ENCODE measurements at places on chromosomes 4 and X.

DNA sequence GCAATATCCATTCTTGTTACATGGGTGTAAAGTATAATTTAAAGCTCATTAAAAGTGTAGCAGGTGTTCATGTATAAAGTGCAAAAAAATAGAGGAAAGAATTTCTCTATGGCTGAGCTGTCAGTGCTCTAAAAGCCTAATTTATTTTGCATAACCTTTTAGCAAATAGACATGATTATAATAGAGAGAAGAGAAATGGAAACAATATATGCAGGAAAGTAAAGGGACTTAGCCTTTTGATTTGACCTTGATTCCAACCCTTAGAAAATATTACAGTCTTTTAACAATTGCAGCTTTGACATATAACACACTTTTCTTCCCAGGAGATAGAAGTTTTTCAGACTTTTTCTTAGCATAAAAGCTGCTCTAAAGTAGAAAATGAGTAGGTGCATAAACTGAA, 978.3 kb downstream of the PCDH18 start:
- no peak for DNase-seq

GRCh38 chr4:147843162-147843561, 111.3 kb downstream of the ARHGAP10 start:
- DNase-seq: no peak

DNA sequence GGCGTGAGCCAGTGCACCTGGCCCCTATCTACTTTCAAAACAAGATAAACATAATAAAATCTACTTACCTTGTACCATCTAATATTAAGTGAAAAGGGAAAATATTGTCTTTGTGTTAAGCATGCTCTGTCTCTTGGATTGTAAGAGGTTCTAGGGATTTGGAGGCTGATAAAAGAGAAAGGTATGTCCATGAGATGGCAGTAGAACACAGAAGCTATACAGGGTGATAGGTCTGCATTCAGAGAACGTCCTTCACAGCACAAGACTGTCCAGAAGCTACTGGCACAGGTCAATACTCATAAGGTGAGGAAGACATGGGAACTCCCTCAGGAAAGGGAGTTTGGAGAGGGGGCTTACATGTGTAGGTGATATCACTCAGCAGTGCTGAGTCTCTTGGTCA, 135.5 kb downstream of the TMEM47 start:
- DNase-seq: no peak

DNA sequence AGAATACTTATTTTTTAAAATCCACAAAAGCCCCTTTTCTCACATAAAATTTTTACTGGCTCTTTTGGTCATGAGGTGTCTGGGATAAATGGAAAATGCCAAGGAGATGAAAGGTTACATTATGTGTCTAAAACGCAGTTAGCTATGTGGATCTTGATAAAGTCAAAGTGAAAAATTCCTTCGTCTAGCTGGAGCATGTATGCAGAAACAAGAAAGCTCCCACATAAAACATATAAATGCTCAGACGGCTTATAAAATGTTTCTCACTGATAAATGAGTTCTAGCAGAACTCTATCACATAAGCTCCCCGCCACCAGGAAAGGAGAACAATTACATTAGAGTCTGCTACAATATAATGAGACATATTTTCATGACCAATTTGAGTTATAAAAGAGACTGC, 83.8 kb downstream of the TBC1D9 start:
- DNase-seq: no peak

DNA sequence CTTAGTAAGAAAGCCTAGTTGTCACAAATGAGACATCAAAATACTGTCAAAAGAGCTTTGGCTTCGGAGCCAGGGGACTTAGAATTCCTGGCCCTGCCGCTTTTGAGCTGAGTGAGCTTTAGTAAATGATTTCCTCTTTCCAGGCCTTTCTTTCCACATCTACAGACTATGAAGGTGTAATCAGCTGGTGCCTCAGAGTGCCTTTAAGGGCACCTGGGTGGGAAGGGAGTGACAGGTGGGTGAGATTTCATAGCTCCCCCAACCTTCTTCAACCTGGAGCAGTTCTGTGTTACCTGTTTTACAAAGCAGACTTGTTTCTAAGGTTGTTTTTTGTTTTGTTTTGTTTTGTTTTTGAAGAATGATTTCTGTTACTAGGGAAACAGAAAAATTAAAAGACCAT, 154.7 kb upstream of the BOD1L1 start:
- DNase-seq: no peak

Measured in Ammon's horn (tissue), 1 donor.